ENCODE measurements at places on chromosomes 3 and 15.

DNA sequence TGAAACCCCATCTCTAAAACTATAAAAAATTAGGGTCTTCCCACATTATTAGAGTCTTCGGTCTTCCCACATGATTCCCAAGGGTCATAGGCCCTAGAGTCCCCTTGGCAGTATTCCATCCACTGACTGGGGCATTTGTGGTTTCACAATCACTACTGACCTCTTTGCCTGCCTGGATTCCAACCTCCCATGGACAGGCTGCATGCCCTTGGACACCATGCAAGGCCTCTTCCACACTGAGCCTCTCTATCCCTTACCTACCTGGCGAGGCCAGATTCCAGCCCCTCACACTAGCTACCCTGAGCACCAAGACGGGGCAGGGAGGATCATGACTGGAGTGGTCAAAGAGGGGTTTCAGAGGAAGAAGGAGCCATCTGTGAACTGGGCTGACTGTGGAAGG lies 64.4 kb downstream of the SRGAP3 start:
- no peaks in the 10 kb centered on the region for H3K36me3 ChIP-seq
- no peak for DNase-seq
- no peaks in the 10 kb centered on the region for H3K4me1 ChIP-seq
- no peak overlapping the region for H3K27ac ChIP-seq
- H3K4me3 ChIP-seq: no peak overlapping the region

DNA sequence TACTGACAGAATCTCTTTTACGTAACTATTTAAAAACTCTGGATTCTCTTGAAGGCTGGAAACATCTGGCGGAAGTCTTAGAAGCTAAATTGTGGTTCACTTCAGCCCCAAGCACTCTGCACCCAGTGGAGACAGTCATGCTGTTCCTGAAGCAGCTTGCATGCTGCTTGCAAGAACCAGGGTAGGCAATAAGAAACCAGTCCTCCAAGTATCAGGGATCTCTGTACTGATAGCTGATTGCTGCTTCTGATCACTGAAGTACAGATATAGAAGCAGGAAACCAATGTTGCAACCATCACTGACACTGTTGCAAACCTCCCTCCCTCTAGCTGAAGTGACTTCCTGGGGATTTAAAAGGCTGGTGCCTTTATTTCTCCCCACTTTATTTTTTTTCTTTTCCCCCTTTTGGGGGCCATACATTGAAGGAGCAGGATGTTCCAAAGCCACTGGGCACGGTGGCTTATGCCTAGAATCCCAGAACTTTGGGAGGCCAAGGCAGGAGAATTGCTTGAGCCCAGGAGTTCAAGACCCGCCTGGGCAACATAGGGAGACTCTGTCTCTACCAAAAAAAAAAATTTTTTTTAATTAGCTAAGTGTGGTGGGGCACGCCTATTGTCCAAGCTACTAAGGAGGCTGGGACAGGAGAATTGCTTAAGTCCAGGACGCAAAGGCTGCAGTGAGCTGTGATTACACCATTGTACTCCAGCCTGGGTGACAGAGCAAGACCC lies 15.3 kb downstream of the SPCS1 start:
- no peaks in the 10 kb centered on the region for H3K27me3 ChIP-seq
- H3K27ac ChIP-seq: peak overlapping the region; percentile 65
- H3K4me1 ChIP-seq: peaks cover 15% of the 10 kb centered on the region
- peak overlapping the region; percentile 17 for H3K4me3 ChIP-seq

- no peak for DNase-seq
- H3K4me3 ChIP-seq: no peak overlapping the region
These were observed 78.4 kb downstream of the CCR1 start for GRCh38 chr3:46129588-46130272.

GRCh38 chr15:99154271-99154670 lies 49.4 kb downstream of the SYNM start:
- no peaks in the 10 kb centered on the region for H3K4me1 ChIP-seq
- no peak overlapping the region for H3K27ac ChIP-seq
- H3K36me3 ChIP-seq: peaks cover 5% of the 10 kb centered on the region
- no peak for DNase-seq
- H3K4me3 ChIP-seq: no peak overlapping the region

DNA sequence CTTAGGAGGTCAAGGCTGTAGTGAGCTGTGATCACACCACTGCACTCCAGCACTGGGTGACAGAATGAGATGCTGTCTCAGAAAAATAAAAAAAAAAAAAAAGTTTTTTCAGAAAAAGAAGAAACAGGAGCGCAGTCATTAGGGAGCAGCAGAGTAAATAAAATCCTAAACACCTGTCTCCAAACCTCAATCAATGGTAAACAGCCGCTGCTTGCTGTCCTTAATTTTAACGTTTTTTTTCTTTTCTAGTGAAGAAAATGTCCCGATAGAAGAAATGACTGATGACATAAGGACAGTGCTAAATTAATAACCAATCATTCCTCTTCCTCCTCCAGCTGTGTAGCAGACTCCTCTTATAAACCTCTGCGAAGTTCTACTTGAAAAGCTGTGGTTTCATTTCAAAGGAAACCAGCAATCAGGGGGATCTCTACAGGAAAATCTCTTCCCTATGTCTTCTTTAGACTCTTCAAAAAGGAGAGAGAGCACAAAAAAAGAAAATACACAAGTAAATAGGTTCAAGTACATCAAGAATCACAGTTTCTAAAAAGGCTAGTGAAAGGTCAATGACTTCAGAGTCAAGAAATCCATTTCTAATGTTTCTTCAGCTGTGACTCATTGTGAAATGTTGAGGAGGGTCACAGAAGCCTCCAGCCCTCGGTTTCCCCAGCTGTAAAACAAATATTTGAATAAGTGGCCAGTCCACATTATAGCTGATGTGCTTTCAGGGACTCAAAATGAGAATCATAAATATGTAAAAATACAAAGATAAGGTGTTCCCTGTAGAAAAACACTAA lies 127.6 kb downstream of the TMCO5A start:
- DNase-seq: no peak
- no peaks in the 10 kb centered on the region for H3K27me3 ChIP-seq
- no peak overlapping the region for H3K4me3 ChIP-seq

DNA sequence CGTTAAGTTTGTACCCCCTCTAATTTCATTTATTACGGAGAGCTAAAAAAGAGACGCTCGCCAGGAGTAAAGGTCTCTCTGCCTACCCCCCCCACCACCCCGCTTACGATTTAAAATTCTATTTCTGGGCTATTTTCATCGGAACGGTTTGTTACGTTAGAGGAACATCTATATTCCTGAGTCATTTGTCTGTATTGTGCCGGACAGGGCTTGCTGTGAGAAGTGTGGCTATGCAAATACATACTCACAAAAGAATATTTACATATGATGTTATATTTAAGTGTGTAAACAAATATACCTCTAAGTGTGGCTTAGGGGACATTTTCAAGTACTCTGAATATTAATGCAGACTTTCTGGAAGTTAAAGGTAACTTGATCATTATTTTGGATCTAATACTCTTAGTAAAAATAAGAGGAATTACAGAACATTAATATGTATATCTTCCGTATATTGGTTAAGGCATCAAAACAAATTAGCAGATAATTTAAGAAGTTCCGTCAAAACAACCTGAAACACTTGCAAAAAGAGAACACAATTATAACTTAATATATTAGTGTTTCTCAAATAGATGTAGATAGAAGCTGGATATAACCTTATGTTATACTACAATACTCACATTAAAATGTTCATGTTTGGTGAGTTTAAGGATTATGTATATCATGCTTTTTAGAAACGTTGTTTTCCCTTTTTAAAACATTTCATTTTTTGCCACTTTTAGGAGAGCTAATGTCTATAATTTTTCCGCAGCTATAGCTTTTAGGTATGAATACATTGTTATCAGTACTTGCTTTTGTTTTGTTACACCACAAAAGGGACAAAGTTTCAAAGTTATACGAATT lies 1.6 kb upstream of the SHOX2 start:
- H3K27me3 ChIP-seq: peaks cover 66% of the 10 kb centered on the region
- DNase-seq: no peak
- no peak overlapping the region for H3K4me3 ChIP-seq
- H3K36me3 ChIP-seq: no peaks in the 10 kb centered on the region

DNA sequence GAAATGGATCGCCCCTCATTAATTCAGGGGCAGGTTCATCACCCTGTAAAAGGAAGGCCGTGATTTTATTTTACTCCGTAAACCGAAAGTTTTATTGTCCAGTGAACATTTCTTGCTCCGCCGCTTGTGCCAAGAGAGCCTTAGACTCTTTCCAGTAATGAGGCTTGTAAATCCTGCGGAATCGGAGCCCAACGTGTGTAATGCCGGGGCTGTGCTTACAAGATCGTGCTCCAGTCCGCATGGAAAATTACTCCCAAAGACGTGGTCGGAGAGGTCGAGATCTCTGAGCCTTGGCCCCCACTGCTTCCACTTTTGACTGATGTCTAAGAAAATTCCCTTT lies 649 bp upstream of the PLOD2 start:
- no peaks in the 10 kb centered on the region for H3K36me3 ChIP-seq
- H3K27me3 ChIP-seq: no peaks in the 10 kb centered on the region
- peak overlapping the region; percentile 56 for H3K4me3 ChIP-seq
- peak overlapping the region; percentile 91 for H3K27ac ChIP-seq
- H3K4me1 ChIP-seq: peaks cover 28% of the 10 kb centered on the region

DNA sequence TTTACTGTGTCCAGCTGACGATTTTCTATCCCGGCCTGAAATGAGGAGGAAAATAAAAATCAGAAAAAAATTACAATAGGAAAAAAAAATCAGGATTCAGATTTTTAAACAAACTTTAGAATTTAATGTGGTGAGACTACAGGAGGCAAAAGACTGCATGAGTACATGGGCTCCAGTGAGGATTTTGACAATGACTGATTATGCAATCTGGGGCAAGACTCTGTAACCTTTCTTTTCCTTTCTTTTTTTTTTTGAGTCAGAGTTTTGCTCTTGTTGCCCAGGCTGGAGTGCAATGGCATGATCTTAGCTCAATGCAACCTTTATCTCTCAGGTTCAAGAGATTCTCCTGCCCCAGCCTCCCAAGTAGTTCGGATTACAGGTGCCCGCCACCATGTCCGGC lies 29.9 kb downstream of the SPG11 start:
- no peaks in the 10 kb centered on the region for H3K36me3 ChIP-seq
- no peaks in the 10 kb centered on the region for H3K27me3 ChIP-seq
- H3K4me1 ChIP-seq: peaks cover 4% of the 10 kb centered on the region
- no peak overlapping the region for H3K4me3 ChIP-seq
- DNase-seq: no peak

Data from spleen (tissue), 13 donors.